Hematopoietic multipotent progenitor cell treated with erythropoietin and hydrocortisone succinate and interleukin-3 and kit ligand, for 8 days (in vitro differentiated cells): ENCODE measurements at places on chromosomes 2 and 18.
A peak's percentile ranks its signal among the peaks of the same experiment; 100 is the strongest.

GRCh38 chr2:17476830-17477229 lies 41.4 kb downstream of the RAD51AP2 start:
- no peak for DNase-seq

- no peak for DNase-seq
Measured at GRCh38 chr2:160583813-160584537, 90.4 kb upstream of the RBMS1 start.

- DNase-seq = no peak
Measured at GRCh38 chr2:71807581-71808451, 339.8 kb downstream of the CYP26B1 start.

DNA sequence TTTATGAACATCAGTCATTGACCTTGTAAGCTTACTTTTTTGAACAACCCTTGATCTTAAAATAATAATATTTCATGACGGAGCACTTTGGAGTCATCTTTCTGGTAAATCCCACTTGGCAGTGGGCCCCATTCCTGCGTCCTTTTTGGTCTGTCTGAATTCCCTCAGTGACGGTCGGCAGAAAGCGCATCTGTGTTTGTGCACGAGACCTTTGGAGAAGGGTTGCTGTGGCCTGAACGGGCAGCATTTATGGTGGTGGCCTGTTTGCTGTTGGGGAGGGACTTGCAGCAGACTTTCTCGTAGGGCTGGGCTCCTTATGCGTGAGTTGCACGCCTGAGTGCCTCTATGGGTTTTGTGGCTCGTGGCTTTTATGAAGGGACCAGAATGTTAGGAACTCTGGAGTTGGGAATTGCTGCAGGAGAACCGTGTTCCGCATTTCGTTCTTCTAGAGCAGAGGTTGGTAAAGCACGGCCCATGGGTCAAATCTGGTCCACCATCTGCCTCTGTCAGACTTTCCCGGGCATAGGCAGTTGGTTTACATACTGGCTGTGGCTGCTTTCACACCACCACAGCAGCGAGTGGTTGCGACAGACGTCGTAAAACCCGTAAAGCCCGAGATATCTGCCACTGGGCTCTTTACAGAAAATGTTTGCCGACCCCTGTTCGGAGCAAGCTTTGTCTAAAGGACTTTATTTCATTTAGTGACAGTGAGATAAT lies 30.8 kb downstream of the LPIN1 start:
- no peak for DNase-seq

GRCh38 chr2:66948234-66948633 lies 448.9 kb upstream of the ETAA1 start:
- no peak for DNase-seq

- peak; percentile 67 for DNase-seq
Measured at GRCh38 chr2:230762317-230762896, 49.8 kb downstream of the CAB39 start.

DNA sequence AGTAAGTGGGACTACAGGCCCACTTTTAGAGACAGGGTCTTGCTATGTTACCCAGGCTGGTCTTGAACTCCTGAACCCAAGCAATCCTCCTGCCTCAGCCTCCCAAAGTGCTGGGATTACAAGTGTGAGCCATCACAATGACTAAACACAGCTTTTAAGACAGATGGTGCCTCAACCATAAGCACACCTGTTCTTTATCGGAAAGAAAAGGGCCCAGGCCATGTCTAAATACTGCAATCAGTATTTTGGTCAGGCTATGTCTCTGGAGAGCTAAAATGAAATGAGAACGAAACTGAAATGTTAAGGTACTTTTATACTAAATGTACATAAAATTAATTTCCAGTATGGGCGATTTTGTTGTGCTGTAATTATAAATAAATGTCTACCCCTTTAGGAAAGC lies 69.5 kb upstream of the SPTBN1 start:
- no peak for DNase-seq

DNA sequence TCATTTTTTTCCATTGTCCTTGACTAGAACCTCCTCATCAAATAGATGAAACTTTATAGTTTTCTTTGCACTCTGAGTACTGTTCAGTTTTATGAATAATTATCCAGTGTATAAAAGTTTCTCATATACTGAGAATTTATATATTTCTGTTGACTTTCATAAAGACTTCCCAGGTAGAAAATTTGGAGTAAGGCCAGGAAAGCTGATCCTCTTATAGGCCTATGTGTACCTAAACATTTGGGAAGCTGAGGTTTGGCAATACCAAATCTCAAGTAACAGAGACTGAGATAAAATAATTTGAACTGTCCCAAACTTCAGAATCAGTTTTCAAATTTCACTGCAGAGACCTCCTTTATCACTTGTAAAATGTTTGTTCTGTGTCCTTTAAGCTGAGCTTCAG lies 43.4 kb downstream of the CCDC102B start:
- no peak for DNase-seq

- peak; percentile 41 for DNase-seq
Measured at GRCh38 chr2:54574107-54574859, 118.2 kb downstream of the SPTBN1 start.

GRCh38 chr2:237455764-237456163 lies 31.3 kb upstream of the MLPH start:
- DNase-seq = no peak

GRCh38 chr2:106053116-106053515 lies 141.0 kb downstream of the UXS1 start:
- DNase-seq = no peak

DNA sequence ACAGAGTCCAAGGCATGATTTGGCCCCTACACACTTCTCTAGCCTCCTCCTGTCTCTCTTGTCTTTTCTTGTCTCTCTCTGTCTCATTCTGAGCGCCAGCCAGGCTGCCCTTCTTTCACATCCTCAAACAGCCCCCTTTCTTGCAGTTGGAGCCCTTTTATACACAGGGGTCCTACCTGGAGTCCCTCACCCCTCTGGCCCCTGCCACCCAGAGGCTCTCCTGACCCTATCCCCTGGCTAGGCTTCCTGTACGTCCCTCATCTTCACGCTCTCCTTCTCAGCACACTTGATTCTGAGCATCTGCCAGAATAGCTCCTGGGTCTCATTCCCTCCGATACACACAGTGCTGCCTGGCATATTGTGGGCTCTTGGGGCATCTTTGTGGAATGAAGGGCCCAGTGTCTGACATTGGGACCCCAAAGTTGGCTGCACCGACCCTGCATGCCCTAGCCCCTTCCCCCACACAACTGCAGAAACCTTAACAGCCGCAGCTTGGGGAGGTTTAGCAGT lies 261.9 kb downstream of the DYSF start:
- no peak for DNase-seq

DNA sequence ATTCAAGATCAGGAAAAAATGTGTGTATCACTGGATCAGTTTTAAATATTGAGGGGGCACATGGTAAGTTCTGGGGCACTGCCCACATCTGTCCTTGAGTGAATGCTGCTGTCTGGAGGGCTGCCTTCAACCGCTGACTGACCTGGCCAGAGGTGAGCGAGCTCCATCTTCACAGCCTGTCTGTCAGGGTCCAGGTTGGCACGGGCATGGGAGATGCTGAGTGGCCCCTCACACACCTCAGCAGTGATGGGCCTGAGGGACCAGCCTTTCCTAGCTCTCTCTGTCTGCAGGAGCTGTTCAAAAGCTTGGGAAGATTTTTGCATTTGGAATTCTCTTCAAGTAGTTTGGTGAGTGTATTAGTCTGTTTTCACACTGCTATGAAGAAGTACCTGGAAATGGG lies 114.8 kb upstream of the ALKAL2 start:
- no peak for DNase-seq

- no peak for DNase-seq
Measured at GRCh38 chr2:36526226-36526625, 71.7 kb downstream of the FEZ2 start.
